ENCODE measurements at places on chromosomes 3 and 15.

DNA sequence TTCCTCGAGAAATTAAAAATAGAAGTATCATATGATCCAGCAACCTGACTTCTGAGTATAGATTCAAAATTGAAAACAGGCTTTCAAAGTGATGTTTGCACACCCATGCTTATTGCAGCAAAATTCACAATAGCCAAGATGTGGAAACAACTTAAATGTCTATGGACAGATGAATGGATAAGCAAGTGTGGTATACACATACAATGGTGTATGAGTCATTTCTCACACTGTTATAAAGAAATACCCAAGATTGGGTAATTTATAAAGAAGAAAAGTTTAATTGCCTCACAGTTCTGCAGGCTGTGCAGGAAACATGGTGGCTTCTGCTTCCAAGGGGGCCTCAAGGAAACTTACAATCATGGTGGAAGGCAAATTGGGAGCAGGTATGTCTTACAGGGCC is 100.8 kb downstream of the KLF13 start:
- DNase-seq = no peak

GRCh38 chr15:87633525-87633924 is 623.0 kb downstream of the NTRK3 start:
- DNase-seq = no peak

GRCh38 chr3:152087153-152087552 is 181.6 kb upstream of the MBNL1 start:
- no peak for DNase-seq

DNA sequence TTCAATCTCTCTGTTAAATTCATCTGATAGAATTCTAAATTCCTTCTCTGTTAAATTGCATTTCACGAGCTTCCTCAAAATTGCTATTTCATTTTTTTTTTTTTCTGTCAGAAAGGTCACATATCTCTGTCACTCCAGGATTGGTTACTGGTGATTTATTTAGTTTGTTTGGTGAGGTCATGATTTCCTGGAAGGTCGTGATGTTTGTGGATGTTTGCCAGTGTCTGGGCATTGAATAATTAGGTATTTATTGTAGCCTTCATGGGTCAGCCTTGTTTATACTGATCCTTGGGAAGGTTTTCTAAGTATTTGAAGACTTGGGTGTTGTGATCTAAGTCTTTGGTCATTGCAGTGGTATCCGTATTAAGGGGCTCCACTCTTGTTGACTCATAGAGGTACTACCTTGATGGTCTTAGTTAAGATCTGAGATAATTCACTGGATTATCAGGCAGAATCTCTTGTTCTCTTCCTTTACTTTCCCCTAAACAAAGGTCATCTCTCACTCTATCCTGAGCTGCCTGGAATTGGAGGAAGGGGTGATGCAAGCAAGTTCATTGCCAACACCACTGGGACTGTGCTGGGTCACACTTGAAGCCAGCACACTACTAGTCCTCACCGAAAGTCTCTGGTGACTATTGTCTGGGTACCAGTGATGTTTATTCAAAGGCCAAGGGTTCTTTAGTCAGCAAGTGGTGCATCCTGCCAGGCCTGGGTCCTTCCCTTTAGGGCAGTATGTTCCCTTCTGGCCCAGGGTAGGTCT is 231.1 kb downstream of the GBE1 start:
- no peak for DNase-seq

DNA sequence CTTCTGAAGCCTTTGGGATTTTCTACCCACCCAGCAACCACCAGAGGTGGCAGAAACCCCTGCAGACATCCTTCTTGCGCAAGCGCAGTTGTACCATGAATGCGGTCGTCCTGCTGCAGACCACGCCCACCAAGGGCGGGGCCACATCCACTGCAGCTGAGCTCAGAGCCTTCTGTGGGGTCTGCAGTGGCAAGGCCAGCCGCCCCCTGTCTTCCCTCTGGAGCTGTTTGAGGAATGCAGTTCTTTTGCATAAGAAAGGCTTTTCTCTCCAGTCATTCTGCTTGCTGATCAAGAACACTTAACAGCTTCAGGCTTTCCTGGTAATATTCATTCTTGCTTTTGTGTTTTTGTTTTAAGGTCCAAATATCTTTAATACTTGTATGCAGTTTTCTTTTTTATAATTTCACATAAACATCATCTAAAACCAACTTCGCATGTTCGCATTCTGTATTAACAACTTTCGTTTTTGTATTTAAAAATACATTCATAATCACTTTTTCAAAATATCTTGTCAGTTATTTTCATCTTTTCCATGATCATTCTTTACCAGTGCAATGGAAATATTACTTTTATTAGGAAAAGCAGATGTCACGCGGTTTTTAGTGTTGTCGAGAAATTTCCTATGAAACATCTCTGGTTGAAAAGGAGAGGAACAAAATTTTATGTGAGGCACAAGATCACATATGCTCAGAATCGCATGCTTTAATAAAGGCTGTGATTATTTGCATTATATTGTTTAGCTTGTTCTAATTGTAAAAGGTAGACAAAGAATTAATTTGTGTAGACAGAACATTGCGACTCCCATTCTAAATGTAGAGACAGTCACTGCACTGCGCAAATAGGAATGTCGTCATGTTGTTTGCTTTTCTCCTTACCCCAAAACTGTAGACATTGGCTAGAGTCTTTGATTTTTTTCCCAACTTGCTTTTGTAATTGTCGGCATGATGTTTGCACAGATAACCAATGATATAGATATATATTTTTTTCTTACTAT is 98.1 kb upstream of the SNRPN start:
- peak; percentile 6 for DNase-seq

GRCh38 chr3:4491855-4492207 is 1.3 kb upstream of the ITPR1 start:
- DNase-seq = no peak

GRCh38 chr15:78110096-78110495 is 17.7 kb downstream of the SH2D7 start:
- no peak for DNase-seq

All from left colon (tissue), 2 donors.